Stromal cell of bone marrow (primary cell): ENCODE measurements at places on chromosomes 3 and 15.

GRCh38 chr15:50653156-50653743 lies 33.3 kb downstream of the TRPM7 start:
- no peak for DNase-seq

GRCh38 chr3:112357930-112358780 lies 25.2 kb downstream of the CD200 start:
- DNase-seq = no peak

- peak; percentile 46 for DNase-seq
These were observed 68.4 kb downstream of the BFSP2 start for GRCh38 chr3:133468251-133468721.

DNA sequence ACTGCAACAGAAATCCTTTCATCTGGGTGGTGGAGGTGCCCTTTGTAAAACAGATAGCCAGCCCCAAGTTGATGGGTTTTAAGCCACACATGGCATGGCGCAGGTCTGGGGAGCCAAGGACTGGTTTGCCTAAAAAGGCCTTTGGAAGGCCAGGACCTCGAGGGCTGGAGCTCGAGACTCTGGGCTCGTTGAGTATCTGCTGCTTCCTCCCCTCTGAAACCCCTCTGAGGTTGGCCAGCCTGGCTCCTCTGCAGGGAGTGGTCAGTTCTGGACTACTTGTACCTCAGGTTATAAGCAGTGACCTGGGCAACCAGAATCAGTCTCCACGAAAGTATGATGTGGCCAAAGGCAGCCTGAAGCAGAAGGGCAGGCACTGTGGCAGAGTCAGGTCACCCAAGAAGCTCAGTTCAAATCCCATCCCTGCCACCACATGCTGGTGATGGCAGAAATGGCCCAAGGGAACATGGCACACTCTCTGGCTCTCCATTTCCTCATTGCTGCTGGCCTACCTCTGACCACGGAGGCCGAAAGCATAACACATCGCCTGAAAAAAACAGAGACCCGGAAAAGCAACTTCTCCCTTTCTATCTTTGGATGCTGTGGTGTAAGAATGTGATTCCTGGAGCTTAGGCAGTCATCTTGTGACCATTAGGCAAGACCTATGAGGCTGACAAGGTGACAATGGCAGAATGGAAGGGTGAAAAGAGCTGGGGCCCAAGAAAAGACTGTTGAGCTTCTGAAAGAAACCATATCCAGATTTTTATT lies 51.2 kb downstream of the WNT7A start:
- no peak for DNase-seq

DNA sequence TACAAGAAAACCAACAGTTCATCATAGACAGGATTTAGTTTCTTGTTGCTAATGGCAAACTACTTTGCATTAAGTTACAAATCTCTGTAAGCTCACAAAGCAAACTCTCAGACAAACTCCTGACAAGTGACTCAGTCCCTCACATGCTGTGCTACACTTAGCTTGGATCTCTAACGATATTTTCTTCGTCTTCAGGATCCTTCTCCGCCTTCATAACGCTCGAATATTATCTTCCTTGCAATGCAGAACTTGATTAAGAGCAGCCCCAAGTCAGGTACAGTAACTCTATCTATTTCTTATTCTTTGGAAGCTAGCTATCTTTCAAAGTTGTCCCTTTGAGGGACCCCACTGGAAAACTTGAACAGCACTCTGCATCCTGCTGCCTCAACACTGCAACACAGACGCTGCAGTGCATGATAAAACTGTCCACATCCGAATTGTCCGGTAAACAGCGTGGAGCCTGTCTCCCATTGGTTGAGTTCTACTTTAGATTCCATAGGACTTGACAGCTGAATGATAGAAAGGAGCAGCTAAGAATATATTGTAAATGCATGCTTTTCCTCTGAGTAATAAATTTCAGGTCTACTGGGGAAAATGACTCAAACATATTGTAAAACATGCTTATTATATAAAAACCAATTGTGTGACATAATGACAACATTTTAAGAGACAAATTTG lies 61.3 kb downstream of the UACA start:
- DNase-seq = peak; percentile 66
